ENCODE measurements at places on chromosomes 1 and 21. TPM values are rescaled to one million over a fixed set of nuclear protein-coding genes. Genes with fewer than 3 reads are reported as not detected.
A peak's percentile ranks its signal among the peaks of the same experiment; 100 is the strongest.

Gene DFFA
- total RNA-seq, result 56.4 TPM

DNA sequence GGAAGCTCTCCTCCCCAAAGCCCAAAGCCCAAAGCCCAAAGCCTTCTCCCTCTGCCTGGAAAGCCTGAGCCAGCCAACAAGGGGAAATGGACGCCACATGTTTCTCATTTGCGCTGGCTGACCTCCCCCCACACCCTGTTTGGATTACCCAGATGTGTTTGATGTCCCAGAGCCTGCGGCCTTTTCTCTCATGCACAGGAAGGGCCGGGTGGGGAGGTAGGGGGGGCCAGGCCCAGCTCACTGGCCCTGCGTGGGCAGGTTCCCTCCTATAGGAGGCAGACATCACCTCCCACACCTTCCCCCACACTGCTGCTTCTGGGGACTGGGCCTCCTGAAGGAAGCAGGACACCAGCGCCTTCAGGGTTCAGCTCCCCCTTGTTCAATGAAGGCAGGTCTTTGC is 116.3 kb downstream of the NAV1 start:
- H3K27ac ChIP-seq, result no peak overlapping the region
- H3K4me1 ChIP-seq, result no peaks in the 10 kb centered on the region
- DNase-seq, result no peak
- H3K36me3 ChIP-seq, result no peaks in the 10 kb centered on the region

Gene C4BPA
- 0.21 TPM for total RNA-seq

Gene OVAAL
- not detected for total RNA-seq

DNA sequence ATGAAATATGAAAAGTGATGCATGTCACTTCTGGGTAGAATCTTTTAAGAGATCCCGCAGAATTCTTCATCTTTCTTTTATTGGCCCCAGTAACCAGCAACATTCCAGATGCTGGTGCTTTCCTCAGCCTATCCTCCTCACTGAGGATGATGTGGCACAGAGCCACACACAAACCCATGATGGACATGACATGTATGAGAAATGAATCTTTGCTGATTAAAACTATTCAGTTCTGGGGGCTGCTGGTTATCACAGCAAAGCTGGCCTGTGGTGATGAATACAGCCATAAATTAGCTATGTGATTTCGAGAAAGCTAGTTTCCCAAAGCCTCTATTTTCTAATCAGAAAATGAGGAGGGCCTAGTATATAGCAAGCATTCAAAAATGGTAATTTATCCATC is 8.3 kb upstream of the ERICH3 start:
- H3K36me3 ChIP-seq, result no peaks in the 10 kb centered on the region
- H3K4me3 ChIP-seq, result no peak overlapping the region
- peaks cover 13% of the 10 kb centered on the region for H3K4me1 ChIP-seq
- no peaks in the 10 kb centered on the region for H3K27me3 ChIP-seq

Gene GJA5
- not detected for total RNA-seq

GRCh38 chr1:67148516-67149178 is 13.9 kb upstream of the C1orf141 start:
- H3K27ac ChIP-seq, result no peak overlapping the region
- no peaks in the 10 kb centered on the region for H3K36me3 ChIP-seq
- H3K4me1 ChIP-seq, result 0 out of 2 replicates have a peak, but pooled peaks cover 2% of the 10 kb centered on the region
- no peaks in the 10 kb centered on the region for H3K27me3 ChIP-seq

DNA sequence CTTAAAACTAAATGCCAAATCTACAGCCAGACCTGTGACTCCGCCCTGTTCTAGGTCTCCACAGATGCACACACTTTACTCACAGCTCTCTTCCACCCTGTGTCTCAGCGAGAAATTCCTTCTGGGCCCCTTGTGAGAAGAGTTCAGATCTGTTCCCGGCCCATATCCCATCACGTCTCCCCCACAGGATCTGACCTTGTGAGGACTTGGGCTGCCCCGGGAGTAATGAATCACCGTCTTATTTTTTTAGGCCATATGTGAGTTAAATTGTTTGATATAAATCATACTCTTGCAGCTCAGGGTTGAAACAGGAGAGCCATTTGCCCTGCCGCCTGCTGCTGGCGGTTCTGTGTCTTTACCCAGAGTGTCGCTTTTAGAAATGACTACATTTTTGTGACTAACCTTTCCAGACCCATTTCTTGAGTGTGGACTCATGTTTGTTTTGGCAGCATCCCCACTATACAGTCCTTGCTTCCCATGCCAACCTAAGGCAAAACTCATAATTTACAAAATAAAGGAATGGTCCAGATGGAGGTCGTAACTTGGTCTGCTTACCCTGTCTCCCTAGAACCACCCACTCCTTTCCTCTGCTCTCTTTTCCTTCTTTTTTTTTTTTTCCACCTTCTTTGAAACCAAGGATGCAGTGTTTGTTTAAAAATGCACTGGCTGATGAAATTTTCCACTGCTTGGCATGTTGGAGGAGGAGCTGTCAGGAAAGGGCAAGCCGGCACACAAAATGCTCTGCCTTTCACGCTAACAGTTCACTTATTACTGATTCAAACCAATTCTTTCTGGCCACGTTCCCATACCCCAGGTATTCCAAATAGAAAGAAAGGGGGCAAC is 98.0 kb upstream of the C1orf105 start:
- H3K4me3 ChIP-seq, result no peak overlapping the region
- no peak for DNase-seq
- H3K27ac ChIP-seq, result no peak overlapping the region
- H3K27me3 ChIP-seq, result no peaks in the 10 kb centered on the region
- no peaks in the 10 kb centered on the region for H3K36me3 ChIP-seq

DNA sequence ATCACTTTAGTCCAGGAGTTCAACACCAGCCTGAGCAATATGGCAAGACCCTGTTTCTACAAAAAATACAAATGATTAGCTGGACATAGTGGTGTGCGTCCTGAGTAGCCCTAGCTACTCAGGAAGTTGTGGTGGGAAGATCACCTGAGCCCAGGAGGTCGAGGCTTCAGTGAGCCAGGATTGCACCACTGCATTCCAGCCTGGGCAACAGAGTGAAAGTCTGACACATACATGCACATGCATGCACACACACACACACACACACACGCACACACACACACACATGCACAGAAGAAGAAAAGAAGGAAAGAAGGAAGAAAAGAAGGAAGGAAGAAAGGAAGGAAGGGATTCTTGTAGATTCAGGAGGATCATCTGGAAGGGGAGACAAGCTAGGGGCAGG is 104.4 kb upstream of the USP25 start:
- no peak overlapping the region for H3K27ac ChIP-seq
- no peaks in the 10 kb centered on the region for H3K4me1 ChIP-seq
- H3K36me3 ChIP-seq, result no peaks in the 10 kb centered on the region
- no peaks in the 10 kb centered on the region for H3K27me3 ChIP-seq
- DNase-seq, result no peak
- no peak overlapping the region for H3K4me3 ChIP-seq

Gene GCSAML
- not detected for total RNA-seq

GRCh38 chr1:109425391-109426280 is 612 bp downstream of the PSMA5 start:
- H3K4me1 ChIP-seq, result no peaks in the 10 kb centered on the region
- H3K27me3 ChIP-seq, result no peaks in the 10 kb centered on the region
- H3K27ac ChIP-seq, result peak overlapping the region; percentile 89
- H3K4me3 ChIP-seq, result peak overlapping the region; percentile 98

DNA sequence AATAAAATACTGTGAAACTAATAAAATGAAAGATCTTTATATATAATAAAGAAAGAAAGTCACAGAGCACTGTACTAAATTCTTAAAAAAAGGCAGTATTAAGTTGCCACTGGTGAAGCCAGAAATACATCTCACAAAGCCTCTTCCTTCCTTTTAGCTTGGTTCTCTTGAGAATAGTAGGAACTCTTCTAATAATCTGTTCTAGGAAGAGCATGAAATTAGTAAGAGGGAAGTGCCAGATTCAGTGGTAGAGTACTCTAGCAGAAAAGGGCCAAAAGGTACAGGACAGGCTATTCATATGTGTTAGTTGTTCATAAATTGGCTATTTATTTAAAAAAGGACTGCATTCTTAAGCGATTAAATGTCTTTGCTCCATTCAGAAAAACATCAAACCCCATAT is 33.7 kb downstream of the CTTNBP2NL start:
- H3K36me3 ChIP-seq, result peaks cover 5% of the 10 kb centered on the region
- no peaks in the 10 kb centered on the region for H3K27me3 ChIP-seq
- H3K4me1 ChIP-seq, result no peaks in the 10 kb centered on the region
- DNase-seq, result no peak

GRCh38 chr21:33698087-33698860 is 56.0 kb downstream of the ITSN1 start:
- no peaks in the 10 kb centered on the region for H3K27me3 ChIP-seq
- H3K36me3 ChIP-seq, result no peaks in the 10 kb centered on the region
- no peak for DNase-seq
- H3K4me3 ChIP-seq, result no peak overlapping the region
